A549 treated with Mapracorat at 1 μM for 4 hours (cell line): ENCODE measurements at places on chromosomes 1 and 21. TPM values are rescaled to one million over a fixed set of nuclear protein-coding genes. Genes with fewer than 3 reads are reported as not detected.

PRKAA2 gene
- 1.9 to 2.3 TPM (median 2.1 TPM) in 5 replicates for total RNA-seq

C4BPA gene
- 0.45 to 0.89 TPM (median 0.66 TPM) in 5 replicates for total RNA-seq

TAL1 gene
- total RNA-seq: not detected in 5 replicates

OR6F1 gene
- not detected in 5 replicates for total RNA-seq

FAM177B gene
- not detected in 5 replicates for total RNA-seq

NPPB gene
- 0.22 TPM in 1 of 5 replicates, not detected in the others for total RNA-seq

KIRREL1 gene
- total RNA-seq: 19.2 to 26.5 TPM (median 24.4 TPM) in 5 replicates

SHISAL2A gene
- total RNA-seq: 0.25 to 0.53 TPM (median 0.39 TPM) in 5 replicates

MUTYH gene
- 6.0 to 9.9 TPM (median 9.0 TPM) in 5 replicates for total RNA-seq

FMO5 gene
- 0.10 to 0.45 TPM (median 0.20 TPM) in 5 replicates for total RNA-seq

EYA3 gene
- total RNA-seq: 5.0 to 6.6 TPM (median 5.9 TPM) in 5 replicates

ANKRD35 gene
- 0.04 to 0.08 TPM (median 0.05 TPM) in 3 of 5 replicates, not detected in the others for total RNA-seq

GNG4 gene
- total RNA-seq: 11.8 to 14.5 TPM (median 13.7 TPM) in 5 replicates

NEXN gene
- 5.7 to 11.2 TPM (median 7.1 TPM) in 5 replicates for total RNA-seq

HNRNPCL2 gene
- not detected in 5 replicates for total RNA-seq

SH2D2A gene
- total RNA-seq: 2.4 to 4.2 TPM (median 3.4 TPM) in 5 replicates

RGS7 gene
- total RNA-seq: 0.05 TPM in 1 of 5 replicates, not detected in the others

OVAAL gene
- 0.10 to 0.18 TPM in 2 of 5 replicates, not detected in the others for total RNA-seq

AIDA gene
- total RNA-seq: 60.4 to 72.1 TPM (median 69.3 TPM) in 5 replicates

LCE2B gene
- not detected in 5 replicates for total RNA-seq

DNAI4 gene
- total RNA-seq: 0.51 to 2.7 TPM (median 0.70 TPM) in 5 replicates

CHRM3 gene
- total RNA-seq: 0.03 to 0.16 TPM (median 0.06 TPM) in 3 of 5 replicates, not detected in the others

HSD3B2 gene
- total RNA-seq: not detected in 5 replicates

YOD1 gene
- total RNA-seq: 6.6 to 8.2 TPM (median 7.1 TPM) in 5 replicates

ADAMTSL4 gene
- 4.3 to 8.1 TPM (median 6.8 TPM) in 5 replicates for total RNA-seq

RNF186 gene
- total RNA-seq: not detected in 5 replicates

OR14K1 gene
- not detected in 5 replicates for total RNA-seq

LCE1A gene
- total RNA-seq: not detected in 5 replicates

CXADR gene
- 8.3 to 12.8 TPM (median 9.0 TPM) in 5 replicates for total RNA-seq

AMPD2 gene
- 20.6 to 28.6 TPM (median 23.1 TPM) in 5 replicates for total RNA-seq

LYST gene
- 4.1 to 4.9 TPM (median 4.2 TPM) in 5 replicates for total RNA-seq

B3GALT5 gene
- 0.09 to 0.18 TPM (median 0.15 TPM) in 5 replicates for total RNA-seq

TEX38 gene
- not detected in 5 replicates for total RNA-seq

ALX3 gene
- total RNA-seq: not detected in 5 replicates

ZNF695 gene
- 2.1 to 3.2 TPM (median 2.4 TPM) in 5 replicates for total RNA-seq
